ENCODE measurements at places on chromosomes 1 and 21.

- no peak for DNase-seq
Observed at GRCh38 chr1:231093156-231093922, 53.3 kb upstream of the FAM89A start.

- no peak for DNase-seq
Observed at GRCh38 chr1:154360288-154360687, 35.0 kb downstream of the ATP8B2 start.

GRCh38 chr1:180742663-180743062 is 110.8 kb downstream of the XPR1 start:
- no peak for DNase-seq

- DNase-seq = no peak
Observed at GRCh38 chr1:227942021-227942715, 5.6 kb downstream of the WNT9A start.

DNA sequence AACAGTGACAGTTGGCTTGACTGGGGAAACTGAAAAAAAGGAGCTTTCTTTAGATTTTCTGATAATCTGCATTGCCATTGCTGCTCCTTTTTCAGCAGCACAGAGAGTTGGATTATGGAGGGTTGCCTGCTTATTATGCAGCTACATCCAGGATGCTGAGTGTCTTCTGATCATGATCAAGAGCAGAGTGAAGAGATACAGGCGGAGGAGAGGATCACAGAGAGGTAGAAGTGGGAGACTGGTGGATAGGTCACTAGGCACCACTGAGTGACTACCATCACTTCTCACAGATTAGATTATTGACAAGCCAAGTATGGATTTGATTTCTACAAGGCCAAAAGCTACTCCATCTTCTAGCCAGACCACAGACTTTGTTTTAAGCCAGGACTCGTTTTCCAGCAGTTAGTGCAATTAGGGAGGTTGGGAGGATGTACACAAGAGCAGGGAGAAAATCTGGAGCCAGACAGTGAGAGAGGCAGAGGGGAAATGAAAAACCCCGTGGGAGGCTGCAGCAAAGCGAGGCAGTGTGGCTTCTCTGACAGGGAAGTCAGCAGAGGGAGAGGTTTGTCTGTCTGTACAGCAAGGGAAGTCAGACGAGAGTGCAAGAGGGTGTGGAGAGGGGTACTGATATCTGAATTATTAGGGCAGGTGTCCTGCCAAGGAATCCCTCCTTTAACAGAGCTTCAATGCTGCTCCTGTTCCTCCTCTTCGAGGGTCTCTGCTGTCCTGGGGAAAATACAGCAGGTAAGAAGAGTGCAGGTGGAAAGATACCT is at the start of gene CD1E:
Gene CD1E (plus strand): TSS at position 592 of the 773 bp plus-strand sequence. CDS start 95 bp downstream, at position 687.
- DNase-seq = no peak

- no peak for DNase-seq
Observed at GRCh38 chr1:119480175-119480574, 26.8 kb upstream of the HSD3B1 start.

Measured in SK-N-MC (cell line).